ENCODE measurements at places on chromosomes 6 and 20.
A peak's percentile ranks its signal among the peaks of the same experiment; 100 is the strongest.

DNA sequence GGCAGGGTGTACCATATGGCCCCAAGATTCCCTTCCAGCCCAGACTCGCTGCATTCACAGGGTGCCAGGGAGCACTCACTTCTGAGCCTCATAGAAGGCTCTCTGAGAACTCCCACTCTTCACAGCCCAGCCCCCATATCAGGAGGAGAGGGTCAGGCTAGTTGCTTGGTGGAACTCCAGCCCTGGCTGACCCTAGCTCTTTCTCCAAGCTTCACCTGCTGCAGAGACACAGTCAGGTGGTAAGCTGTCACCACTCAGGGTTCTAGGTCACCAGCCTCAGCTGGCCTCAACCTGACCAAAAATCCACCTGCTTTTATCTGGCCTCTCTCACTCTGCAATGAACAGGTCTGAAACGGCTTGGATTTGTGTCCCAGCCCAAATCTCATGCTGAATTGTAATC is 162.7 kb upstream of the MLN start:
- no peak for DNase-seq

- no peak for DNase-seq
Observed at GRCh38 chr20:2293971-2294370, 1.8 kb upstream of the TGM3 start.

DNA sequence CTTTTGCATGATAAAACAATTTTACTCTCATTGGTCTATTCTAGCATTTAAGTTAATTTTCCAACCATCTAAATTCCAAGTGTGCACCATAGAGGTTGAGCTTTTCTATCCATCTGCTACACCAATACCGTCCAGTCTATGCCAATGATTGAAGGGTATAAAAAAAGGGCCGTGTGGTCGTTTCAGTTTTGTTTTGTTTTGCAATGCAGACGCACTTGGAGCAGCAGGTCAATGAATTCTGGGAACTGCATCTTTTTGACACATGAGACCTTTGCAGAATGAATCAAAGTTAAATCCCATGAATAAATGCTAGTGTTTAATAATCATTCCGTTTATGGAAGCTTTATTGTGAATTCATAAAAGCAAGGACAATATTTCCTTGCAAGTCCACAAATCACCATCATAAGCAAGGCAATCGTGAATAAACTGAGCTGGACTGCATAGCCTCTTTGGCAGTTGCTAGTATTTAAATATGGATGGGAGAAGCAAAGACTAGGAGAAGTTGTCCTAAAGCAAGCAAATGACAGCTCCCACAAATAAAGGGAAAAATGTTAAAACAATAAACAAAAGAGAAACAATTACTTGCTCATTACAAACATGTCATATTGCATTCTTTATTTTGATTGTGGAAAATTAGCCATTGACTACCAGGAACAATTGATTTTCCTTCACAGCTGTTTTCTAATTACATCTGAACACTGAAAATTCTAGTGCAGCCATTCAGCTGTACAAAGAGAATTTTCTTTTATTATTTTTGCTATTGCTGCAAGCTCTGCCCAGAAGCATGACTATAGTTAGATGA is 649.7 kb upstream of the GJE1 start:
- peak; percentile 81 for DNase-seq

GRCh38 chr20:12531626-12532025 is 477.1 kb upstream of the SPTLC3 start:
- DNase-seq, result no peak

GRCh38 chr6:131660195-131660594 is 23.1 kb downstream of the ENPP3 start:
- DNase-seq, result peak; percentile 38

GRCh38 chr6:160418370-160418769 is 70.2 kb downstream of the SLC22A3 start:
- DNase-seq, result no peak

Data from OCI-M1 (cell line).